ENCODE measurements at places on chromosomes 7 and 10.

- DNase-seq, result no peak
Measured at GRCh38 chr7:135708041-135708440, 19.9 kb downstream of the SLC13A4 start.

DNA sequence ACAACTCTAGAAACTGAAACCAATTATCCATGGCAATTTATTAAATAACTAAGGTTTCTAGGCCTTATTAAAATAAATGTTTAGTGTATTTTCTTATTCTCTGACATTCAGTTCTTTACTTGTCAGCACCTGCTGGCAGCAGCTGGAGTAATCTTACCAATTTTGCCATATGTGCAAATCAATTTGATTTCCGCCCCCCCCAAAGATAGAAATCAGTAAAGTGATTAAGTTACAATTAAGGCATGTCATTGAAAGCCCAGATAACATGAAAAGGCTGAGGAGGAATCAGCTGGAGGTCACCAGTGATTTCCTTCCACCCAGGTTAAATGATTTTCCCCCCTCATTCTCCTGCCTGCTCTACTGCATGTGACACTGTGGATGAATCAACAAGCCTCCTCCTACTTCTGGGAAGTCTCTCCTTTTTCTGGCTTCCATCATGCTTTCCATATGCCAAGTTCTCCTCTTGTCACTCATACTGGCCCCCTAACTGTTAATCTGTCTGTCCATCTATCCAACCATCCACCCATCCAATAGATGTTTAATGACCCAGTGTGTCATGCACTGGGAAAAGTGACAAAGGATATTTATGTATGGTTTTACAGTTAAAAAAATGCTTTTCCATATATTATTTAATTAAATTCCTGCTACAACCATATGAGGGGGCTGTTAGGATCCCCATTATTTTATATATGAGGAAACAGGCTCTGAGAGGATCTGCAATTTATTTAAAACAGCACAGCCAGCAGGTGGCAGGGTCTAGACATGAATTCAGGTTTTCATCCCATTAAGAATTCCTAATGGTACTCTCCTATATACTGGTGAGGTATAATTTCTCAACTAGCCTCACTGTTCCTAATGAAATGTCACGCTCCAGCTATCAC is 116.5 kb downstream of the ATXN7L1 start:
- DNase-seq, result no peak

GRCh38 chr7:47807756-47808155 is 140.5 kb downstream of the PKD1L1 start:
- DNase-seq, result no peak

DNA sequence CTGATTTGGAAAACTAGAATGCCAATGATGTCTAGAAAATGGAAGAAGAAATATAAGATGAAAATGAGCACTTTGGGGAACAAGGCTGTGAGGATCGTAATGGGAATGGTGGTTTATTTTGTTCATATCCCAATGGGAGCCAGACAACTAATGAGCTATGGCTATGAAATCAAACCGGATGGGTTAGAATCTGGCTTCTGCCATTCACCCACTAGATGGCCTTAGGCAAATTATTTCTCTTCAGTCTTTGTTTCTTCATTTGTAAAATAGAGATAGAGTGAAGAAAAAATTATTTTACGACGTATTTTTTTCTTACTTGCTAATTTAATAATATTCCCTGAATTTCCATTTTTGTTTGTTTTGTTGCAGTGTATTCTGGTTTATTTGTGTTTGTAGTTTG is 572.1 kb upstream of the IGFBP3 start:
- no peak for DNase-seq

- no peak for DNase-seq
Measured at GRCh38 chr7:1345796-1346755, 113.2 kb downstream of the MICALL2 start.
